ENCODE measurements at places on chromosomes 12 and 14. TPM values are rescaled to one million over a fixed set of nuclear protein-coding genes. Genes with fewer than 3 reads are reported as not detected.

DNA sequence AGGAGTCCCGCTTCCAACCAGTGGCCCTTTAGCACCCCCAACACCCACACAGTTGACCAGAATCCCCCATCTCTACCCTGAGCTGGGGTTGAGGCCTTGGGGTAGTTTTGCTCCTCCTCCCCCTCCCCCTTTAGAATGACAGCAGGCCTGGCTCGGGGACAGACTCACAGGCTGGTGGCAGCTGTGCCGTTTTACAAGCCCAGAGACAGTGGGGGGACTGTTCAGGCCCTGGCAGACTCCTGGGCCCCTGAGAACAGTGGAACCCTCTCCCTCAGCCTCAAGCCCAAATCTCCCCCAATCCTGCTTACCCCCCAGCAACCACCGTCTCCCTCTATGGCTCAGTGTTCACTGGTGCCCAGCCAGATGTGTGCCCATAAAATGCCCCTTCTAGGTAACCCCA lies 10.1 kb downstream of the TMEM119 start:
- no peak for DNase-seq

DNA sequence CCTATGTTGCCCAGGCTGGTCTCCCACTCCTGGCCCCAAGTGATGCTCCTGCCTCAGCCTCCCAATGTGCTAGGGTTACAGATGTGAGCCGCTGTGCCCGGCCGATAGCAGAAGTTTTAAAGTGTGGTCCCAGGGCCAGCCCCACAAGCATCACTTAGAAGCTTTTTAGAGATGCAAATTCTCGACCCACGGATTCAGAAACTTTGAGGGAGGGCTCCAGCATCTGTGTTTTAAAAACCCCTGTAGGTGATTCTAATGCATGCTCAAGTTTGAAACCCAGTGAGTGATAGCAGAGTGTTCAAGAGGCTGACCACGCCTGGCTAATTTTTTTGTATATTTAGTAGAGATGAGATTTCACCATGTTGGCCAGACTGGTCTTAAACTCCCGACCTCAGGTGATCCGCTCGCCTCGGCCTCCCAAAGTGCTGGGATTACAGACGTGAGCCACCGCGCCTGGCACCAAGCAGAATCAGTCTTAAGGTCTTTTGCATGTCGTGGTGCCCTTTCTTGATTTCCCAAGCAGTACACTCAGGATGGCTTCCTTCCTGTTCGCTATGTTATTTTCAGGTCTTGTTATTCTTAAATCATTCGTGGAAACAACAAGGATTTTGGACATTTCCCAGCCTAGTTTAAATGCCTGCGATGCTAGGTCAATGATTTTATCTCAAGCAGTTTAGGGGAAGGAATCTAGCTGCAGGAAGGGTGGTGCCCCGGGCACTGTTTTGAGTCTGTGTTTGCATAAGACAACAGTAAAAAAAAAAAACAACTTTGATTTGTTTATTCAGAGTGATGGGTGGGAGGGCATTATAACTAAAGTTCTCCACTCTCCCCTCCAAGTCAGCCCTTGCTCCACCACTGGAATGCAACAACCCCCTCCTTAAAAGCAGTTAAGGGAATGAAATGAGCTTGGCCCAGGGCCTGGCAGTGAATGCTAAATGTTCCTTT lies 9.2 kb upstream of the RILPL2 start:
- no peak for DNase-seq

RTN1 gene
- not detected for total RNA-seq

RAD51B gene
- total RNA-seq: 17.3 TPM

- DNase-seq: no peak
These were observed 59.5 kb downstream of the CRADD start for GRCh38 chr12:93736640-93737178.

KRT79 gene
- not detected for total RNA-seq

- DNase-seq: no peak
These were observed 142.4 kb downstream of the DPF3 start for GRCh38 chr14:72751276-72752033.

DNA sequence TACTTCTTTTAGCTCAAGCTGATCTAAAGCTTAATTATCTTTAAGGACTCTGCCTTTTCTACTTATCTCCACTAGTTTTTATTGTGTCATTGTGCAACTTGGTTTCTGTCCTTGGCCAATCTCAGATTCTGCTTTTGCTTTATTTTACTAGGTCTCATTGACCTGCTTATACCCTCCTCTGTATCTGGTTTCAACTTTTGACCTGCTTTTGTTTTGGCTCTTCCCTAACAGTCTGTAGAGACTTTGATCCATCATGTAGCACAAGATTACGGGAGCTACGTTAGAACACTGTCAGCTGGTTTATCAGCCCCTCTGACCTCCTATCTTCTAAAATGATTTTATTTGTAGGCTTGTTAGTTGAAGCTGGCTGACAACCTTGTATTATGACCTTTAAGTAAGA lies 43.6 kb downstream of the ZCRB1 start:
- no peak for DNase-seq

RAB3IP gene
- total RNA-seq: 14.8 TPM

PLCZ1 gene
- total RNA-seq: not detected

- no peak for DNase-seq
These were observed 35.8 kb downstream of the MTHFD1 start for GRCh38 chr14:64423987-64424386.

- no peak for DNase-seq
These were observed 54.6 kb downstream of the NUAK1 start for GRCh38 chr12:106084014-106084671.

GRCh38 chr14:53979113-53979681 lies 22.6 kb upstream of the BMP4 start:
- no peak for DNase-seq

- DNase-seq: no peak
These were observed 12.1 kb downstream of the SIRT4 start for GRCh38 chr12:120314220-120314619.

CCDC177 gene
- total RNA-seq: not detected

DNA sequence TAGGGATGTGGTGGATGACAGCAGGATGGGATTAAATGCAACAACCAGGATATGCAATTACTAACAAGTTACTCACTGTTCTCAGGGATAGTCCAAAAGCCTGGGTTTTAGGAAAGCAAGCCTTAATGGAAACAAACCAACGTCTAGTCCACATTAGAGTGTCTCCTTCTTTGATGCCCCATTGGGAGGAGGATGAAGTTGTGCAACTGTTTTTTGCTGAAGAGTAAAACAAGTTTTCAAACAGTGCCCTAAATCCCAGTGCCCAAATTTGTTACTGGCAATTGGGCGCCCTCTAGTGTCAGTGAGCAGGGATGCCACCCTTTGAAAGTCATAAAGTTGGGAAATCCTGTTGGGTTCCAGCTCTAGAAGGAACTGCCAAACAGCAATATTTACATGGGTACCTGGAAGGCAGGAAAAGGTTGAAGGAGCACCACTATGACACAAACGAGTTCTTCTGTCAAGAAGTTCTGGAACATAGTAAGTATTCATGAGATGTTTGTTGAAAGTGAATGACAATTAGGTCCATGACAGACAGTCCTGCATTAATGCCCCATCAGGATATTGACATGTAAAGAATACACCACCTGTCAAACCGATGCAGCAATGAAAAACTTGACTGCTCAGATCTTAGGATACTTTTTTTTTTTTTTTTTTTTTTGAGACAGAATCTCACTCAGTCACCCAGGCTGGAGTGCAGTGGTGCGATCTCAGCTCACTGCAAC lies 11.1 kb upstream of the DPF3 start:
- peak; percentile 80 for DNase-seq

- DNase-seq: peak; percentile 60
These were observed 24.8 kb downstream of the KLRK1 start for GRCh38 chr12:10364815-10365622.

KRT2 gene
- total RNA-seq: 1.4 TPM

DNA sequence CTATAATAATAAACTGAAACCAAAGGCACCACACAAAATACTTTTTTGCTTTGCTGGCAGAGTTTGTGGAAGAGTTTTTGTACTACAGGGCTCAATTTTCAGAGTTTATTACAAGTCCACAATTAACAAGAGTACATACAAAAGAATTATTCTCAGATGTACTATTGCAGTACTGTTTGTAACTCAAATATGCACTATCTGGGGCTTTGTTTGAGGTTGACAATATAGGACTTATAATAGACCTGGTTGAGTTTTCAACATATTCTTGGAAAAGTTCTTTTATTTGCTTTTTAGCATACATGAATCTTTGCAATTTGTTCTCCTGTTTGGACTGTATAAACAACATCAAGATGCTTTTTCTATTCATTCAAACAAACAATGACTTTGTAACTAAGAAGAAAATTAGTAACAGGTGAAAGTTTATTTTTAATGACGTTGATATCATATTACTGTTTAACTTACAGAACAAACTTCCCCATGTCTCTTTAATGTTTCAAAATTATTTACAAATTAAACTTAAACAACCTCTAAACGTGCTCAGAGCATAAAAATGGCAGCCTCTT lies 407.4 kb upstream of the PRICKLE1 start:
- DNase-seq: no peak

RNF212B gene
- total RNA-seq: not detected

MYF5 gene
- not detected for total RNA-seq

All from CD8-positive, alpha-beta T cell (primary cell).